ENCODE measurements at places on chromosomes 4 and X. TPM values are rescaled to one million over a fixed set of nuclear protein-coding genes. Genes with fewer than 3 reads are reported as not detected.

DNA sequence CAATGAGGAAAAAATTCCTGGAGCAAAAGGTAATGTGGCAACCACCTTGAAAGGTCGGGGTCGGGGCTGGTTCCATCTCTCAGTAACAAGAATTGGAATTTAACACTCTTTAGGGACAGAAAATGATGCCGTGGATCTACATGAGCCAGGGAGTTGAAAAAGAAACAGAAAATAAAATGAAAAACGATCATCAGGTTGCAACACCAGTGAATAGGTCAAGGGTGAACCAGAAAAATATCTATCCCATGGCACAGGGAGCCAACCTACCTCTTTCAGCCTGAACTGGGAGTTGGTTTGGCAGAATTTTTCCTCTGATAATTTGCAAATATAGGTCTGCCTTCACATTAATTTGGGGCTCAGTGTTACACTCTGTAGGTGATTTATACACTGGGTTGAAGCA lies 93.7 kb downstream of the C4orf33 start:
- no peak for DNase-seq

GRCh38 chrX:39261446-39262147 lies 460.3 kb downstream of the MID1IP1 start:
- no peak for DNase-seq

DNA sequence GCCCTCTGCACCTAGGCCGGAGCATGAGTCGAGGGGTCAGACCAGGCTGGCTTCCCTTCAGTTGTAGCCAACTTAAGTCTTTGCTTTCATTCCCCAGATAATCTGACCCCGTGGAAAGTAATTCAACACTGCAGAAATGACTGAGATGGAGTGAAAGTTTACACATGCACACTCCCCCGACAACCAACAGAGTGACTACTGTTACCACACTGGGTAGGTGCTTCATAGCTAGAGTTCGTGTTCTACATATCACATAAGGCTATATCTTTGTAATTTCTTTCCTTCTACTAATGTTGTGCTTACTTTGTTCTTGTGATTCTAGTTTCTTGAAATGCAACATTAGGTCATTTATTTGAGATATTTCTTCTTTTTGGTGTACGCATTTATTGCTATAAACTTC lies 7.2 kb upstream of the CTAG2 start:
- no peak for DNase-seq

DNA sequence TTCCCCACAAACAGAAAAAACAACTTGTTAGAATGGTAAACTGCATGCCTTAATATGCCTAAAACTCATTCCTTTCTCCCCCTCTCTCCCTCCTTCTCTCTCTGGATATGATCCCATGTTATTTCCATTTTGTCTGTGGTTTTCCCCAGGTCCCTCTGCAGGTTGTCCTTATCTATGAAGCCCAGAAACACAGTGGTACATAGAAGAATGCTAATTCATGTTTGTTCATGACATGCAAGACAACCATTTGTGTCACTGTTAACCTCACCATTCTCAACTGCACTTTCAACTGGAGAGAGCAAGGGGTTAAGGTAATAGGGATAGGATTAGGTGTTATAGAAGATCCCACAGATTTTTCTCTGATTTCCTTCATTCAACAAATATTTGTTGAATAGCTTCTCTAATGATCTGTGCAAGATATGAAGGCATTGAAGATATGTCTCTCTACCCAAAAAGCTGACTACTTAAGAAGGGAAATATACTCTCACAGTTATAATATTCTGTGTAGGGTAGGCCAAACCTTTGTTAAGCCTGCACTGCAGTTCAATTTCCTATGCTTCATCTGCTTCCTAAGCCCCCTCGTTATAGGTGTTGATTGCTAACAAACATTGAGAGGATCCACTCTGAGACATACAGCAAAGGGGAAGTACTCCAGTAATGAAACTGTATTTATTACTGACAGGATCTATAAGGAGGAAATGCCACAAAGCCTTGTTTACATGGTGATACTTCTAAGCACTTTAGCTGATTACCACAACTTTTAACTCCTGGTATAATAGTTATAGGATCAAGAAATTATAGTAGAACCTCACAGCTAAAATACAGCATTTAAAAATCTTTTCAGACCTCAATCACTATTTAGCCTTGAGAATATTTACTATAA lies 96.1 kb downstream of the FRYL start:
- DNase-seq, result no peak

The FGB gene
- not detected for total RNA-seq

All from cardiac septum (tissue), 1 donor.